ENCODE measurements at places on chromosomes 5 and 9.

- DNase-seq, result no peak
These were observed 42.1 kb upstream of the MAST4 start for GRCh38 chr5:66553916-66554575.

GRCh38 chr9:85310573-85310972 is 431.2 kb downstream of the AGTPBP1 start:
- DNase-seq, result no peak

DNA sequence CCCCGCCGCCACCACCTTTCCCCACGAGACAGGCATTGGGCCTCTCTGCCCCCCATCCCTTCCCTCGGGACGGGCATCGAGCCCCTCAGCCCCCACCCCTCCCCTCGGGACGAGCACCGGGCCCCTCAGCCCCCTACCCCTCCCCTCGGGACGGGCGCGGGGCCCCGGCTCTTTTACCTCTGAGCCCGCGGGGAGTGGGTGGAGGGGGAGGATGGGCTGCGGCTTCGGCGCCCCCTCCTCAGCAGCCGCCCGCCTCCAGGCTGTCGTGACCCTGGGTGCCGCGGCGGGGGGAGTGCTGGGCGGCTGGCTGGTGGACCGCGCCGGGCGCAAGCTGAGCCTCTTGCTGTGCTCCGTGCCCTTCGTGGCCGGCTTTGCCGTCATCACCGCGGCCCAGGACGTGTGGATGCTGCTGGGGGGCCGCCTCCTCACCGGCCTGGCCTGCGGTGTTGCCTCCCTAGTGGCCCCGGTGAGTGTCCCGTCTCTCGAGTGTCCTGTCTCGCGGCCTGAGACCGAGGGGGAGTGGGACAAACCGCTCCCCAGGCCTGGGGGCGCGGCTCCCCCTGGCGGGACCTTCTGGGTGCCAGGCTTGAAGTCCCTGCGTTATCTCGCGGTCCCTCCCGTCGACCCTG is 791 bp downstream of the SLC2A8 start:
- DNase-seq, result peak; percentile 37

DNA sequence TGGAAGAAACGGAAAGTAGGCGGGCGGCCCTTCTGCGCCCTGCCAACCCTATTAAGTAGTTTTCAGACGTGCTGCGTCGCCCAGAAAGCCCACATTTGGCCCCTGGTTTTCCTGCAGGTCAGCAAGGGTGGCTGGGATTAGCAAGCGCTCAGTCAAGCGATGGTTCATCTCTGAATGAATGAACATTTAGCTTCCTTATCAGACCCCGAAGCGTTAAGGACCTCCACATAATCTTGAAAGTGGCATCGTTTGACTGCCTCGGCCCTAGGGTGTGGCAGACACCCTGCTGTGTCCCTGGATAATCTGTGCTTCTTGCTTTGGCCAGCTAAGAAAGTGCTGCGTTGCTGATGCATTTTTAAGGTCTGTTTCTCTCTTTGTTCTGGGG is 684 bp downstream of the TOR1B start:
- peak; percentile 26 for DNase-seq

- DNase-seq, result no peak
These were observed 35.7 kb upstream of the TXN start for GRCh38 chr9:110291921-110292557.

- no peak for DNase-seq
These were observed 12.2 kb downstream of the LCN12 start for GRCh38 chr9:136964171-136964689.

GRCh38 chr5:62538017-62538942 is 40.3 kb upstream of the LRRC70 start:
- no peak for DNase-seq

GRCh38 chr5:154559398-154560276 is 81.6 kb upstream of the HAND1 start:
- DNase-seq, result no peak

DNA sequence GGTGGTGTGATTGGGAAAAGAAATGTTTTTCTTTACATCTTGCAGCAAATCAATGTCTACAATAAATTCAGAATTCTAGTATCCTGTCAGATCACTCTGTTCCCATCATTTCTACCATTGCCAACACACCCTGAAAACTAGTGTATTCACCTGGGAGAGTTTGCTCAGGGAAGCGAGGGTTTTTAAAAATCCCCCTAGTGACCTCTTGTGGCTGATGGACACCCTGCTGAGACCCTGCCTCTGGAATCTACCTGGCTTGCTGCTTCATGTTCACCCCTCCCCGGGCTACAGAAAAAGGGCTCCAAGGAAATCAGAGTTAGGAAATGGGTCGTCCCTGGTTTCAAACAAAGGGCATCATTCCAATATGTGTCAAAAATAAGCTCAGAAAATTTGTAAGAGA is 21.4 kb upstream of the ALDOB start:
- DNase-seq, result peak; percentile 10

GRCh38 chr5:56962286-56962685 is 10.4 kb upstream of the MIER3 start:
- peak; percentile 19 for DNase-seq

- DNase-seq, result no peak
These were observed 13.5 kb downstream of the C5orf46 start for GRCh38 chr5:147892696-147893296.

DNA sequence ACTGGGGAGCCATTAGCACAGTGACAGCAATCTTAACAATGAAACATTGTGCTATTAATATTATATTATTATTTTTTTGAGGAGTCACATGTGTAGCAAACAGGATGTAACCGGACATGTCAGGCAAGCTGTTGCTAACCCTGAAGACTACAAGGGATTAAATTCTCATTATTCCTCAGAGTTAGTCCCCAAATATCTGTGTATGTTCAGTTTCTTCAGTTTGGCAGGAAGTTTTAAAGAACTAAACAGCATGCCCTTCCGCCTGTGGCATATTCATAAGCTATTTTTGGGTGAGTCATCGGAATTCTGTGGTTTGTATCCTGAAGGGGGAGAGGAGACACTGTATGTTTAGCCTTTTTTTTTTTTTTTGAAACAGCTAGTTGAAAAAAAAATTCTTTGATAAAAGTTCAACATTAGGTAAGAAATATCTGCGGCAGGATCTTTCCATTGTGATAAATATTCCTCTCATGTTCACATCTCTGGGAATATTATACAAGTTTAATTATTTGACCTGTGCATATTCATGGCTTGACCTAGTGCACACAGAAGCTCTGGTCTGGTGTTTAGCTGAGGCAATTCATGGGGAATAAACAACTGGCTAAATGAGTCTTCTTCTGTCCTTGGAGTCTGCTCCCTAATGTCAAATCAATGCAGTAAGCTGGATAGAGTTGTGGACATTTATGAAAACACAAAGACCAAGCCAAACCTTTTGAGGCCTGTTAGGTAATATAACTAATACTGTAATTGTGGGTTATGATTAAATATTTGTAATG is 202.7 kb upstream of the CDKN2B start:
- no peak for DNase-seq

DNA sequence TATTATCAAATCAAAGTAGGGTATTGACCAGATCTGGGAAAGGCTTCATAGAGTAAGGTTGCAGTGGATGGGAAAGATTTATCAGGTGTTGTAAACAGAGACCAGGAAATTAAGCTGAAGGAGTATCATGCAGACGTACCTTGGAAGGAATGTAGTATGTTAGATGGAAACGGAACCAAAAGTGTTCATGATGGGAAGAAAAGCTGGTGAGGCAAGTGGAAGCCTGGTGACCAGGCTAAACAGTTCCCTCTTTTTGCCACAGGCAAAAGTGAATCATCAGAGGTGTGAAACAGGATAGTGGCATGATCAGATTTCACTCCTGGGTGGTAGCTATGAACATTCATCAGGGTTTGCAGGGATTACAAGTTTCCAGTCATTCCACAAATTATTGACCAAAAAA is 780.1 kb upstream of the DMAC1 start:
- no peak for DNase-seq

DNA sequence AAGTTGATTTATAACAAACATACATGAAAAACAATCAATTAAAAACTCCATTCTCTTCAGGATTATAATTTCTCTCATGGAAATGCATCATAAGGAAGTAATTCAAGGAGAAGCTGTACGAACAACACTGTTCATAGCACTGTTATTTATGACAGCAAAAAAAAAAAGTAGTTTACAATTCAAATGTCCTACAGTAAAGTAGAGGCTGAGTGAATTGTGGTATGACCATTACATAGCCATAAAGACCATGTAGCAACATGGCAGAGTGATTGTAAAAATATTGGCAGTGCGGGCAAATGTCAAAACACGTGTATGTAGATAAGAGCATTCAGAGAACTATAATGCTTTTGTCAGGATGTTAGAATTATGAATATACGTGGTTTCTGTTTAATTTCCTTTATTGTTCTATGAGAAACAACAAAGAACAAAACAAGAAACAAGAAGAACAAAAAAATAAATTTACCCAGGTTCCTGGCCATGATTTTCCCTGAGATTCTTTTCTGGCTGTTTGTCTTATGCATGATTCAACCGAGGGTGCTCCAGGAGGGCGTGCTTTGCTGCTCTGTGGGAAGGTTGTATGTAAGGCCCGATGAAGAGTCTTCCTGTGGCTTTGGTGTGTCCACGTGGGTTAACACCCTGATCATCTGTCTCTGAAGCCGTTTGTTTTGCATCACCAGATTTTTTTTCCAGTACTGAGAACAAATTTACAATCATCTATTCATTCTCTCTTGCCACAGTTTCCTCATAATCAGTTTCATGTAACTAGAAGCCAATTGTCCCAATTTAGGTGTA is 28.8 kb downstream of the GCNT4 start:
- DNase-seq, result no peak

- DNase-seq, result no peak
These were observed 290.6 kb upstream of the ZNF608 start for GRCh38 chr5:125037020-125037419.

GRCh38 chr9:1125741-1126140 is 75.6 kb downstream of the DMRT2 start:
- DNase-seq, result no peak

- peak; percentile 89 for DNase-seq
These were observed 19.6 kb upstream of the ARL15 start for GRCh38 chr5:54329731-54330709.

DNA sequence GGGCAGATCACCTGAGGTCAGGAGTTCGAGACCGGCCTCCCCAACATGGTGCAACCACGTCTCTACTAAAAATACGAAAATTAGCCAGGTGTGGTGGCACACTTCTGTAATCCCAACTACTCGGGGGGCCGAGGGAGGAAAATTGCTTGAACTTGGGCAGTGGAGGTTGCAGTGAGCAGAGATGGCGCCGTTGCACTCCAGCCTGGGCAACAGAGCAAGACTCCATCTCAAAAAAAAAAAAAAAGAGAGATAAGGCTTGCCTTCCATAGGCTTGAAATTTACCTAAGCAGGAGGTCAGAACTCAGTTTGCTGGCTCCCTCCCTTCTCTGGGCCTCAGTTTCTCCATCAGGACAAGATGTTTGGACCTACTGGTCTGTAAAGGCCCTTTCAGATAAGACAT is 1.3 kb downstream of the SPOUT1 start:
- no peak for DNase-seq

- no peak for DNase-seq
These were observed 67.7 kb upstream of the RAD23B start for GRCh38 chr9:107215381-107215780.

DNA sequence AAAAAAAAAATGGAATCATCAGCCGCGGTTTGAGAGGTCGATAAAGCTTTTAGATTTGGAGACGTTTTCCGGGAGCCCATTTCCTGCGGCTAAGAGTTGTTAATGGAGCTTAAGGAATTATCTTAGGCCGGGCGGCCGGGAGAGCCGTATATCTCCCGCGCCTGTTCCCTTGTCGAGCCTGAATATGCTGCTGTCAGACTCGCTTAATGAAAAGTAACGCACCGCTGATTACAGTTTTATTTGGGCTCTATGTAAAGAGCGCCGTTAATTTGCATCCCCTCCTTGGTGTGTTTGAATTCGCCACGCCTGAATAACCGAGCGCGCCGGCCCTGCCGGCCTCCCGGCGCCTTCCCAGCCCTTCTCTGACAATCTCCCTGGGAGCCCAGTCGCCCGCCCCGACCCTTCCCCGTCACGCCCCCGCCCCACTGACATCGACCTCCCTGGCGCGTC is 7.9 kb downstream of the IRX4 start:
- no peak for DNase-seq

DNA sequence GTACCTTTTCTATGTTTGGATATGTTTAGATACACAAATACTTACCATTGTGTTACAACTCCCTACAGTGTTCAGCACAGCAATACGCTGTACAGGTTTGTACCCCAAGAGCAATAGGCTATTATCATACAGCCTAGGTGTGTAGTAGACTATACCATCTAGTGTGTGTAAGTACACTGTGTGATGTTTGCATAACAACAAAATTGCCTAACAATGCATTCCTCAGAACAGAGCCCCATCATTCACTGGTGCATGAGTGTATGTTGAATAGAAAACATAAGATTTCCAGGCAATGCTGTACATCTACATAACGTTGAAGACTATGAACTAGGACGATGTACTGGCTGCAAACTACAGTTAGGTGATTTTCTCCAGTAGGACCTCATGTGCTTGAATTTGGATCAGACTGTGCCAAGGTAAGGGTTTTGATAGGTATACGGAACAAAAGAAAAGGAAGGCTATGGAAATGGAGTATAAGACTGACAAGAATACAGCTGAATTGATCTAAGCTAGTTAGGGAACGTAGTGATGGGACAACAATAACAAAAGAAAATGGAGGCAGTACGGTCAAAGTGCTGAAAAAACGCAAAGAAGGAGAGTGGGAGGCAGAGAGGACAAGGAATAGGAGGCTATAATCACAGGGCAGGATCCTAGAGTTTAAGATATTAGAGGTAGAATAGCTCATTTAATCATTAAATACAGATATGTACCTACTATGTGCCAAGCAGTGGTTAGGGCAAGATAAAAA is 46.9 kb downstream of the FNIP1 start:
- DNase-seq, result no peak

GRCh38 chr9:4668604-4669003 is 2.3 kb upstream of the SPATA6L start:
- DNase-seq, result no peak

DNA sequence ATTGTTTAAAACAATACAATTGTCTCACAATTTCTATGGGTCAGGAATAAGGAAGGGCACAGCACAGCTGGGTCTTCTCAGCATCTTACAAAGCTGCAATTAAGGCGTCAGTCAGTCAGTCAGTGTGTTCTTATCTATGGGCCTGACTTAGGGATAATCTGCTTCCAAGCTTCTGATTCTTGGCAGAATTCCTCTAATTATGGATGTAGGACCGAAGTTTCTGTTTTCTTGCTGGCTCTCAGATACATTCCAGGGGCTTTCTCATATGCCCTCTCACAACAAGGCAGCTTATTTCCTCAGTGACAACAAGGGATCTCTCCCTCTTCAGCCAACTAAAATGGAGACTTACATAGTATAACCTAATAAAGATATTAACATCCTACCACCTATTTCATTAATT is 1925.3 kb upstream of the ACO1 start:
- no peak for DNase-seq

DNA sequence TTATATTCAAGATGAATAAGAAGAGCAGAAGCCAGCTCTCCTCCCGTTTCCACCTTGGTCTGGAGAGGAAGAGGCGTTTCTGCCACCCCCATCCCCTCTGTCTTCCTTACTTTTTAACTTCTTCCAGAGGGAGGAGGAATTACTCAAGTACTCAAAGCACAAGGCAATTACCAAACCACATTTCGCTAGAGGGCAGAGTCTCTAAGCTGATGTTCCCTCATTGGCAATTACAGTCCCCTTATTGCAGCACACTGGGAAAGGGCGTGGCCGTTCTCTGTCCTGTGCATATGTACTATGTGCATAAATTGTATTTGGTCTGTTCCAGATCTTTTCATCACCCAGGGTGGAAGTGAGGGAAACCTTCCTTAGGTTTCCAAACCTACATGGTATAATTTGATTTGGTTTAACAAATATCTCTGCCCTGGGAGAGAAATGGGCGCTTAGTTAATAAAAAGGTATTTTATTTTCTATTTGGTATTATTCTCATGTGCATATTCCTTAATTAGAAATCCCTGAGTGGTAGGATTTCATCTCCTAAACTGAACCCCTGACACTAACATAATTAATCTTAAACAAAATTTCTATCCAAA is 29.8 kb upstream of the ALDOB start:
- DNase-seq, result peak; percentile 48

Data from NCI-H2171 treated with DMSO at 0.1 percent for 48 hours (cell line).